B cell (primary cell): ENCODE measurements at places on chromosomes 3 and 15. TPM values are rescaled to one million over a fixed set of nuclear protein-coding genes. Genes with fewer than 3 reads are reported as not detected.

Gene SLC24A5
- polyA plus RNA-seq, result not detected in 2 replicates

DNA sequence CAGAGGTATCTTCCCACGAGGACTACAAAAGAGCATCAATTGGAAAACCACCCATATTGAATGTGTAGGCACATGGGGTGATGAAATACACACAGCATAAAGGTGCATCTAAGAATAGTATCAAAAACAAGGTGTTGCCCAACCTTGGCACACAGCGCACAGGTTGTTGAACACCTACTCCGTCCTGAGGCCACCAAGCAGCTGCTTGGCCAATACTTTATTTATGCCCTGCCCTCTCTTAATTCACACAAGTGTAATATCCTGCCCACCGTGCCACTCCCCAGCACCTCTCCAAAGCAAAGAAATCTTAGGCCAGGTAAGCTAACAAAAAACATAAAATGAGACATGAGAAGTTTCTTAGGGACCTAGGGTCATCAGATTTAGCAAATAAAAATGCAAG, 31.2 kb downstream of the WWTR1 start:
- DNase-seq, result no peak

DNA sequence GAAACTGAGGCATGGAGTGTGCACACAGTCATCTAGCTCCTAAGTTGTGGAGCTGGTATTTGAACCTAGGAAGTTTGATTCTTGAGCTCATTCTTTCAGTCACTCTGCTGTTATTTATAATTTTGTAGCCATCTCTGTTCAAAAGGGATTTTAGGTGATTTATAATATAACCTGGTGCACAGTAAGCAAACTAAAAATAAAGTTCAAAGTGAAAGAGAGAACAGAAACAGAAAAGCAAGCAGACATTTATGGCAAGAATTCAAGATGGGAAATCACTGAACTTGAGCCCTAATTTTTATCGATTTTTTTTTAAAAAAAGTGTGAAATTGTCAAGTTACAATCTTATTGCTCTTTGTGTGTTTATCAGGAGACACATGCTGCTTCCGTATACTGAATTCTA, 71.4 kb upstream of the SLC7A14 start:
- no peak for DNase-seq

- no peak for DNase-seq
Observed at GRCh38 chr3:163671201-163671600, 1407.1 kb downstream of the SI start.
